Activated CD4-positive, alpha-beta T cell treated with anti-CD3 and anti-CD28 coated beads, Interleukin-2, amount 10 ng/mL, durations not matched to agents 7 days and 5 days (primary cell): ENCODE measurements at places on chromosomes 2 and 18. TPM values are rescaled to one million over a fixed set of nuclear protein-coding genes. Genes with fewer than 3 reads are reported as not detected.

DNA sequence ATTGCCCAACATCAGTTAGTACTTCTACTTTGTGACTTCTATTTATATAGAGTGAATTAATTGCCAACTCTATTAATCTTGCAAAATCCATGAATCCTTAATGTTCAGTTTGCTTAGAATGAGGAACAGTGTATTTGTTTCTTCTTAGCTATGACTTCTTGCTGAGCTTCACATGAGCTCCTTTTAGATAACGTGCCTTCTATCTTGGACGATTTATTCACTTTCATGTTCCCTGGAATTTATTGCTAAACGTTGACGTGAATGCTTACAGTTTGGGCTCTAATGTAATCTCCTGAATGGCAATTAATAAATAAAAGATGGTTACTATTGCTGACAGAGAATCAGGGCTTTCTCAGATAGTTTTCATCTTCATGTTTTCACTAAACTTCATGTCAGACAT is 384.5 kb upstream of the NRP2 start:
- no peak for DNase-seq
- H3K4me1 ChIP-seq: no peaks in the 10 kb centered on the region
- H3K27ac ChIP-seq: no peak overlapping the region
- H3K36me3 ChIP-seq: no peaks in the 10 kb centered on the region
- no peak overlapping the region for H3K4me3 ChIP-seq

DNA sequence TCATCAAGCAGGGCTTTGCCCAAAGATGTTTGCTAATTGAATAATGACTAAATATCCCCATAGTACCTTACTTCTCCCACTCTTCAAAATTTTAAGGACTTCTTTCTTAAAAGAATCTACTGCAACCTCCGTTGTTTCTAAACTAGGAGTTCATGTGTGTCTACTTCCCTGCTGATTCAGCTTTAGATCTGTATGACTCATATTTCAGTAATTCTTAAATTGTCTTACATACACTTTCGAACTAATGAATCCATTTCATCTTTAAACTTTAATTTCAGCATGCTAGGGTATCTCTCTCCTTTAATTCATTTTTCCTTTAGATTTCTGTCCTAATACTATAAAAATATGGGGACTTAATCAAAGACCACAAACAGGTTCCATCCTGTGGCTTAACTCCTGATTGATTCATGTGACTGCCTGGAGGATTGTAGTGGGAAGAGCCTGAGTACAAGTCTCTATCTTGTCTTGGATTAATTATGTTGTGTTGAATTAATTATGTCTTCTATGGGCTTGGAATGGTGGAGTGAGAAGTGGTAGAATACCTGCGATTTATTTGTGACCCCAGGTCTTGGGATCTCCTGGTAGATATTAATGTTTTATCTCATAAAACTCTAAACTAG is 24.9 kb upstream of the COL5A2 start:
- no peak overlapping the region for H3K4me3 ChIP-seq
- H3K27ac ChIP-seq: no peak overlapping the region
- DNase-seq: no peak
- H3K36me3 ChIP-seq: no peaks in the 10 kb centered on the region
- peaks cover 6% of the 10 kb centered on the region for H3K4me1 ChIP-seq
- no peaks in the 10 kb centered on the region for H3K27me3 ChIP-seq

GRCh38 chr2:123162400-123163016 is 862.6 kb upstream of the CNTNAP5 start:
- H3K27ac ChIP-seq: no peak overlapping the region
- H3K4me3 ChIP-seq: no peak overlapping the region
- H3K27me3 ChIP-seq: no peaks in the 10 kb centered on the region
- no peaks in the 10 kb centered on the region for H3K4me1 ChIP-seq

DNA sequence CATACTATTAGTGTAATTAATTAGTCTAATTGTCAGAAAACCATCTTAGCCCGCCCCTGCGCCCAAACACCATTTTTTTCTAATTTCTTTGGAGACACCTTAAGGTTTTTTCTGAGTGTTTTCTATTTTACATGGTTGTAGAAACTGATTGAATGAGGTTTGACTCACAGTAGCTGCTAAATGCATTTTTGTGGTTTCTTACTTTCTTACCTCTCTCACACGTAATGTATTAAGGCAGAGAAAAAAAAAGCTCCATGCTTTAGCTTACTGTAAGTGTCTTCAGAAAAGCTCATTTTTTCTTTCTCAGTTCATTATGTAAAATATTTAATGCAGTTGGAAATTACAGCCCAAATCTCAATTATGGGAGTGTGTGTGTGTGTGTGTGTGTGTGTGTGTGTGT is 548.5 kb upstream of the LRRTM4 start:
- H3K27me3 ChIP-seq: no peaks in the 10 kb centered on the region
- no peak for DNase-seq
- no peaks in the 10 kb centered on the region for H3K4me1 ChIP-seq

GRCh38 chr2:234996069-234996940 is 44.5 kb downstream of the SH3BP4 start:
- H3K4me3 ChIP-seq: no peak overlapping the region
- H3K27ac ChIP-seq: no peak overlapping the region
- no peaks in the 10 kb centered on the region for H3K4me1 ChIP-seq
- H3K27me3 ChIP-seq: peaks cover 14% of the 10 kb centered on the region
- H3K36me3 ChIP-seq: no peaks in the 10 kb centered on the region

DNA sequence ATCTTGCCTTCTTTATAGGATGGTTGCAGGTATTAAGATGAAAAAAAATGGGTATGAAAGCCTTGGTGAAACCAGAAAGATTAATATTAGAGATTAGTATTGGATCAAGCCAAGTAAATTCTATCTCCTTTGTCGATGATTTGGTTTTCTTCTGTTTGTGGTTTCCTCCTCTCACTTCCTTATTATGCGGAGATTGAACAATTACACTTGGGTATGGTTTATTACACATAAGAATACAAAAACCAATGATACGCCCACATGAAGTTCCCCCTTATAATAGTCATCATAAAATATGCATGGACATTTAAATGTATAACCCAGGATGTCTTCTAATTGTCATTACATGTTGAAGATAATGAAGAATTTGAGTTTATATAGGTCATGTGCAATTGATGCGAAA is 4.9 kb downstream of the LTBP1 start:
- peaks cover 36% of the 10 kb centered on the region for H3K27me3 ChIP-seq
- H3K4me3 ChIP-seq: no peak overlapping the region
- no peaks in the 10 kb centered on the region for H3K36me3 ChIP-seq
- no peak overlapping the region for H3K27ac ChIP-seq
- no peak for DNase-seq
- peaks cover 11% of the 10 kb centered on the region for H3K4me1 ChIP-seq

- H3K36me3 ChIP-seq: no peaks in the 10 kb centered on the region
- no peaks in the 10 kb centered on the region for H3K4me1 ChIP-seq
- no peaks in the 10 kb centered on the region for H3K27me3 ChIP-seq
- no peak overlapping the region for H3K4me3 ChIP-seq
- no peak for DNase-seq
These were observed 378.4 kb downstream of the RND3 start for GRCh38 chr2:150109028-150109427.

DNA sequence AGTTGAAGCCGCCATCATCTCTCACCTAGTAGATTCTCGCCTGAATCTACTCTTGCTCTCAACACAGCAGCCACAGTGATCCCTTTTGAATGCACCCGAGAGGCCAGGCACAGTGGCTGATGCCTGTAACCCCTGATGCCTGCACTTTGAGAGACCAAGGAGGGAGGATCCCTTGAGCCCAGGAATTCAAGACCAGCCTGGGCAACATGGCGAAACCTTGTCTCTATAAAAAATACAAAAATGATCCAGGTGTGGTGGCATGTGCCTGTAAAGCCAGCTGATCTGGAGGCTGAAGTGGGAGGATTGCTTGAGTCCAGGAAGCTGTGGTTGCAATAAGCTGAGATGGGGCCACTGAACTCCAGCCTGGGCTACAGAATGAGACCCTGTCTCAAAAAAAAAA is 60.3 kb upstream of the EML4 start:
- no peak overlapping the region for H3K4me3 ChIP-seq
- no peak overlapping the region for H3K27ac ChIP-seq
- H3K4me1 ChIP-seq: no peaks in the 10 kb centered on the region
- no peaks in the 10 kb centered on the region for H3K27me3 ChIP-seq

DNA sequence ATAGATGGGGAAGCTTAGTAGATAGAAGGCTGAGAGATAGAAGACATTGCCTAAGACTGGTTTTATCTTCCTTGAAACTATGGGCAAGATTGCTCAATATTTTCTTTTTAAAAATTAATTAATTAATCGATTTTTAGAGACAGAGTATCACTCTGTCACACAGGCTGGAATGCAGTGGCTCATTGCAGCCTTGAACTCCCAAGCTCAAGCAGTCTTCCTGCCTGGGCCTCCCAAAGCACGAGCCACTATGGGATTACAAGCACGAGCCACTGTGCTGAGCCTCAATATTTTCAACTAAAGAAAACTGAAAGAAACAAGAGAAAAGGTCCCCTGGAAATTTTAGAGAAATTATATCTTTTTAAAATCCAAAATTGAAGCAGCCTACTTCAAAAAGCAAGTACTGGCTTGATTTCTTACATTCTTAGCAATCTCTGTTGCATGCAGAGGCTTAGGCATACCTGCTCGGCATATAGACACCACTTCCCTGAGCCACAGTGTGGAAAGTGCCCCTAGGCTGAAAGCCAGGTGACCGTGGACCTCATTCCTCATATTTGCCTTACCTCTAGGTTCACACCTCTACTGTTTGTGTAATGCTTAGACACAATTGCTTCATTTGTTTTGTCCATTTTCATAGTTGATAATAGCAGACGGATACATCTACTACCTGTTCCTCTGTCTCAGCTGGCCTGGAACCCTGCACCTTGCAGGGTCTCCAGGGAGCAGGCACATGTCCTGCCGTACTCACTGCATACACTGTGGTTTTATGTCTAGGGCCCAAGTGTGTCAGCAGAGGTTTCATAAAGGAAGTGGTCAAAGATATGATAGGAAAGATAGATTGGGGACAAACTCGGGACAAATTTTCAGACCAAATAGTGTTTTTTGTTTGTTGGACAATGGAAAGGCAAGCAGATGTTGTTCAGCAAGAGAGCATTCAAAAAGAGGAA is 166.5 kb upstream of the ALPP start:
- no peaks in the 10 kb centered on the region for H3K27me3 ChIP-seq
- no peak overlapping the region for H3K4me3 ChIP-seq
- H3K4me1 ChIP-seq: peaks cover 11% of the 10 kb centered on the region

- H3K36me3 ChIP-seq: no peaks in the 10 kb centered on the region
- H3K4me3 ChIP-seq: no peak overlapping the region
- no peaks in the 10 kb centered on the region for H3K4me1 ChIP-seq
- H3K27ac ChIP-seq: no peak overlapping the region
- DNase-seq: no peak
- H3K27me3 ChIP-seq: no peaks in the 10 kb centered on the region
These were observed 225.5 kb upstream of the ZEB2 start for GRCh38 chr2:144745424-144745823.

Gene LOXHD1
- total RNA-seq: 0.35 TPM

Gene COMMD1
- total RNA-seq: 29.1 TPM

GRCh38 chr18:73274812-73275621 is 407.2 kb upstream of the NETO1 start:
- no peak overlapping the region for H3K4me3 ChIP-seq
- no peak for DNase-seq

- H3K36me3 ChIP-seq: peaks cover 6% of the 10 kb centered on the region
- peaks cover 43% of the 10 kb centered on the region for H3K4me1 ChIP-seq
- peaks cover 1% of the 10 kb centered on the region for H3K27me3 ChIP-seq
These were observed 245.0 kb upstream of the FN1 start for GRCh38 chr2:215680605-215681598.

DNA sequence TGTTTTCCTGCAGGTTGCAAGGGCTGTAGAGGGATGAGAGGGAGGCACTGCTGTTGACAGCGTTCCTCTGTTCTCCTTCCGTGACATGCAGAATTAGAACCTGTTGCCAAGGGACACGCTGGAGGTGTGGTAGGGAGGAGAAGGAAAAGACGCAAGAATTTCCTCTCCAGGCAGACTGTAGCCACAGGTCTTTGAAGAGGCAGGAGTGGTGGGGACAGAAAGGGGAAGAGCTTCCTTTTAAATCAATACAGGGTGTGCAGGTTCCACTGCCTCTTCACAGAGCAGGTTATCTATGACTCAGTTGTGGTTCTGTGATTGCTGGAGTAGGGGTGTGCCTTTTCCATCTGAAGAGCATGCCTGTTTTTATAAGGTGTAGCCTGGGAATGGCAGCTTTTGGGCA is 133.0 kb downstream of the WDSUB1 start:
- H3K4me1 ChIP-seq: peaks cover 30% of the 10 kb centered on the region
- no peak for DNase-seq
- H3K4me3 ChIP-seq: no peak overlapping the region

DNA sequence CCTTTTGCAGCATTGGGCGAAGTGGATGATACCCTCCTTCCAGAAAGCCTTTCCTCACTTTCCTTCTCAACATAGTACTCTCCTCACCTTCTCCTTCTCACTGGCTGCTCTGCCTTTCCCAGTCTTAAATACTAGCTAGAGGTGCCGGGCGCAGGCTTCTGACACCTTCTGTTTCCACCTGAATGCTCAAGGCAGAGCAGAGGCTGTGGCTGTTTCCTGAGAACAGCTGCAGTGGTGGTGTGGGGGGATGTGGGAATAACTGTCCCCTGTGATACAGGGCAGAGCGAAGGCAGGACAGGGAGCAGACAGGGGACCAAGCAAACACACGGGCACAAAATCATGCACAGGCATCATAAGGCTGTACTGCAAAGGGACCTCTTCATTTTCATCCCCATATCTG is 303.1 kb downstream of the SS18 start:
- peaks cover 4% of the 10 kb centered on the region for H3K27me3 ChIP-seq
- no peak overlapping the region for H3K27ac ChIP-seq
- no peak overlapping the region for H3K4me3 ChIP-seq
- no peaks in the 10 kb centered on the region for H3K4me1 ChIP-seq

Gene FSHR
- not detected for total RNA-seq

Gene MREG
- total RNA-seq: 9.0 TPM

DNA sequence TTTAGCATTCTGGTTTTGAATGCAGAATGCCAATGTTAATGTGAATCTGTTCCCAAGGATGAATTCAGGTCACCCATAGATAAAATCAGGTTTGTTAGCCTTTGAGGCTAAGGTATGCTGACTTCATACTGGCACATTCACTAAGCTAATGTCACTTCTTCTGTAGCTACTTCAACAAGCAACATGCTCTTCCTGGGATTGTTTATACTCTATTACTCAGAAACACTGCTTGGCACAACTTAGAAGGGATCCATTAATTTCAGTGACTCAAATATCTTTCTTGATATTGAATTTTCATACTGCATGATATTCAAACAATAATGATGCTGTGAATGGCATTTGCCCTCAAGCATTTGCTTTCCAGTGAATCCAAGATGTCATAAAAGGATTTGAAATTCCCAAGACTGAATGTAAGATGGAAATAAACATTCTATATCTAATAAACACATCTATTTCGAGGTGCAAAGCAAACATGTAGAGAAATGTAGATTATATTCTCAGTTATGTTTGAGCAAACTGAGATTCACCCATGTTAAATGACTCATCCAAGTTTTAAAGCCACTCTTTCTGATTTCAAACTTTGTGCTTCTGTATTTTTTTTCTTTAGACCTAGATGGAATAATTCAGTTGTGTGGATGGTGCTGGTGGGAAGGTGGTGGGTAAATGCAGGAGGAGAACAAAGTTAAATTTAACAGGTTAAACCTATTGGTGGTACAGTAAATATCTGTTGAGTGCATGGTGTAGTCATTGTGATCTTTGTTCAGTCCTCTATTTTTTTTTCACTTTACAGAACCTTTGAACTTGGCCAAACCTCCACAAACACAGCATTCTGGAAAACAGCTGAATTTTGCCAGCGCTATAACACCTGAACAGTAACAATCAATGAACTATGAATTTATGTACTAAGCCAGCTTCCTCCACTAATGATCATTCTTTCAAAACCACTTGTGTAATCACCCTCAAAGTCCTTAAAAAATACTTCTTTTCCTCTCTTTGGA is 162.1 kb upstream of the XIRP2 start:
- no peaks in the 10 kb centered on the region for H3K4me1 ChIP-seq
- no peaks in the 10 kb centered on the region for H3K36me3 ChIP-seq
- H3K4me3 ChIP-seq: no peak overlapping the region
- DNase-seq: no peak

Gene TFCP2L1
- total RNA-seq: 0.02 TPM

Gene CD8B2
- not detected for total RNA-seq
